Ureter (tissue), 1 donor: ENCODE measurements at places on chromosomes 12 and 14. TPM values are rescaled to one million over a fixed set of nuclear protein-coding genes. Genes with fewer than 3 reads are reported as not detected.
A peak's percentile ranks its signal among the peaks of the same experiment; 100 is the strongest.

DNA sequence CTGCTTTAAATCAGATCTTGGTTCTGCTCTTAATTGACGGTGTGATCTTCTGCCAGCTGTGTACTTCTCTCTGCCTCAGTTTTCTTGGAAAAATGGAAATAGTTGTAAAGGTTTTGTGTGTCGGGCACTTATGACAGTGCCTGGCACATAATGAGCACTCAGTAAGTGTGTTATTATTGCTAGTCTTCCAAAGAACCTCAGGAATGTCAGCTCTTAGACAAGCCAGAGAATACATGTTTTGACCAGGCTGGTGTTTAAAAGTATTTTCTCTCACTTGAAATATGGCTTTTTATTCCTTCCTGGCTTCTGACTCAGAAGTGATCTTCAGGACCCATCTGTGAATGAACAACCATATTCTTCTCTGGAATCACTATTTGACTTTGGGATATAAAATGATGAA, 304.1 kb downstream of the SNAPC1 start:
- no peak for DNase-seq

- DNase-seq: no peak
These were observed 184.9 kb upstream of the SSTR1 start for GRCh38 chr14:38022775-38023174.

GRCh38 chr14:26694521-26694920, 96.7 kb upstream of the NOVA1 start:
- no peak for DNase-seq

DNA sequence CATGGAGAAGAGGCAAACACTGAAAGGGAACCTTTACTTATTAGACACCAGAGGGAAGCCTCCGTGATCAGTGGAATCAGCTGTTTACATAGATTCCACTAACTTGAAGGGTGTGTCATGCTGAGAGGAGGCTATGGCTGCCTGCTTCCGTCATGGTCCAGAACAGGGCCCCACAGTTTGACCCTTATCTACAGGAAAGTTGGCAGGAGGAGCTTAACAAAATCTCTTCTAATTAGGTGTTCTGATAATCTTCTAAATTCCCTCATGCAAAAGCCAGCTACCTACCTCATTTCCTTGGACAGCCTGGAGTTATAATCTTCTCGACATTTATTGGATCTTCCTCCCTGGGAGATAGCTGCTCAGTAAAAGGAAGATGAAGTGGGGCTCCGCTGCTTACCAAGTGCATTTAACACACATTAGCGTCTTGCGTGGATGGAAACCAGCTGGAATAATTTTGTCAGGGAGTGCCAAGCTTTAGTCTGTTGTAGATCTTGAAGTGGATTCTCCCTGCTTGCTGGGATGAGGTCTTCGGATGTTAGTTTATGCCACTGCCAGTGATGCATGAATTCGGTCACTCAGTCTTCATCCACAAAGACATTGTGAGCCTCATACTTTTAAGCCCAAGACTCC, 171.0 kb downstream of the PAH start:
- no peak for DNase-seq

GRCh38 chr14:106586098-106586704, 1059.8 kb downstream of the TMEM121 start:
- DNase-seq: no peak

DNA sequence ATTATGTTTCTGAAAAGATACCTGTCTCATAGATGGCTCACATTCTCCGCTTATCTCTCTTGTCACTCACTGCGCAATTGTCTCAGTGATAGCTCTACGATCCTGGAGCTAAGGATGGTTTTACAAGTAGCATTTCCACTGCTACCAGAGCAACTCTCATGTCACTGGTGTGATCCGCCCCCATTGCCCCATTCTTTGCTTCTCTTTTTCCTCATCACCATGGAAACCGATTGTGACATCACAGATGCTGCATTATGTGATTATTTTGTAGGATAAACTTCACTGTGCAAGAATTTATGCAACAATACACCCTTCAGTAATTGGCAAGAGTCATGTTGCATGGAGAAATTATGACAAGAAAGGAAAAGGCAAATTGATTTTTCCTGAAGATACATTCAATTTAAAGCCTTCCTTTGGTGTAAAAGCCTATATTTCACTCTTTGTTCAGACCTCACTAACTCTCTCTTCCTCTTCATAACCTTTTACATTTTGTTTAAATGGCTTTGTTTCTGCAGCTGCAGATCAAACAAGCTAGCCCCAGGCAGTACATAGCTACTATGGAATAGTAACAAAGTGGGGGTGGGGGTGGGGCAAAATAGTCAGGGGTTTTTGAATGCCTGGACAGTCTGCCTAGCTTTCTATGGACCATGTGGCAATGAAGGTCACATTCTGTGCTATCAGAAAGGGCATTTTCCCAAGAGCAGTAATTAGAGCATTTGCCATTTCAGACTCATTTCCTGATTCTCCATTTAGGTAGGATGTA, 539.8 kb downstream of the NRXN3 start:
- no peak for DNase-seq

DNA sequence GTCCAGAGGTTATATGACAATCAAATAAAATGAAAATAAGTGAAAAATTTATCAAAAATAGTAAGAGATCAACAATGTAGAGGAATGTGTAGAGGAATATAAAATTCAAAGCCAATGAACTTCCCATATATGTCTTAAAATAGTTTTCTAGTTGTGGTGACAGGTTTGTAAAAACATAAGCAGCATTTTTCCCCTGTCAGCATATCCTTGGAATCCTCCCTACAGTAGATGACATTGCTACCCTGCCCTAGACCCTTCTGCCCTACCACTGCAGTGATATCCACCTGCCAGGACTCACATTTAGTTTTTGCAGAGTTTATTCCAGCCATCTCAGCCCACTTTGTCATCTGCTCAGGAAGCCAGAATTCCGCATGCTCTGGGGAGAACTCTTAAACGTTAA, 842.0 kb downstream of the RPS29 start:
- no peak for DNase-seq

DNA sequence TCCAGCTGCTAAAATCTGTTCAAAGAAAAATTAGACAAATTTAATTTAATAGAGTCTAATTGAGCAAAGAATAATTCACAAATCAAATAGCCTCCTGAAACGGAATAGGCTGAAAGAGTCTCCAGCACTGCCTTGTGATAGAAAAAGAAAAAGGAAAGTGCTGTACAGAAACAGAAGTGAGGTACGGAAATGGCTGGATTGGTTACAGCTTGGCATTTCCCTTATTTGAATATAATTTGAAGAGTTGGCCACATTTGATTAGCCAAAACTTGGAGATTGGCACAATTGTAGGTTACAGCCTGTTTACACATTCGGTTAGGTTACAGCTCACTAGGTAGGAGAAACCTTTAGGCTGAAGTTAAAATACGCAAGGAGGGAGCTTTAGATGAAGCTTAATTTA, 24.8 kb upstream of the PCED1B start:
- no peak for DNase-seq

DNA sequence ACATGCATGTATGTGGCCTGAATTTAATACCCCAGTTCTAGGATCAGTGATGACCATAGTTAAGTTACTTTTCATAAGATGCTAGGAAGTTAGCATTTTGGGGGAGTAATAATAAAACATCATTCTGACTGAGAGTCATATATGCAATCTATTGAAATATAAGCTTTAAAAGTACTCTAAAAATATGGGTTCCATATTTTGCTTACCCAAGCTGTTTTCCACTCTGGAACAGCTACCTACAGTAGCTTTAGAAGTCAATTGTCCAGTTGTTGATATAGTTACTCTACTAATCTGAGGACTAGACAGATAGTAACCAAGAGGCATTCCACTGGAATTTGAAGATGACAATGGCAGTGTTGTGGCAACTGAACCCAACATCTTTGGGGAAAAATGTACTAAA, 4.0 kb downstream of the LMNTD1 start:
- DNase-seq: no peak

DNA sequence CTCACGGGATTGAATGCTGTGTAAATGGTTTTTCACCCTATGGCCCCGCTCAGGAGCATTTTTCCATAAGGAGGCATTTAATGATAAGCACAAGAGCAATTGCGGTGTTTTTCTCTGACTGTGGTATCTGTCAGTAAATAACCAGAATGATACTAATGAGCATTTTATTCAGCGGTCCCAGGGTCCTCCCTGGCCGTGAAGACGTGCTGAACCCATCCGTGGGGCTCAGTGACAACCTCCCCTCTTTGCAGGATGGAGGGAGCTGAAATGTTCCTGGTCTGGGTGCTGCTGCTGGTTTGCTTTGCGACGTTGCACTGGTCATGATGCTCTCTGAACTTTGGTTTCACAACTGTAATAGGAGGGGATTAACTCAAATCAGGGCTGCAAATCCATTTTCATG, 625.6 kb downstream of the AACS start:
- no peak for DNase-seq

Gene ATP5F1B
- total RNA-seq: 601 TPM

Gene WNT5B
- 7.2 TPM for total RNA-seq

Gene HPD
- 3.1 TPM for total RNA-seq

GRCh38 chr12:125178222-125178621, 113.0 kb downstream of the AACS start:
- no peak for DNase-seq

Gene FICD
- total RNA-seq: 6.4 TPM

GRCh38 chr12:82973592-82973991, 286.9 kb downstream of the TMTC2 start:
- no peak for DNase-seq

GRCh38 chr12:105562199-105562971, 231.9 kb downstream of the C12orf75 start:
- DNase-seq: peak; percentile 51

- DNase-seq: no peak
These were observed 1.3 kb upstream of the TMEM233 start for GRCh38 chr12:119592232-119592631.

GRCh38 chr12:132610051-132610759, at the start of gene LRCOL1:
TSS of gene LRCOL1 (minus strand) at chr12:132610582. CDS start at chr12:132606251, 4,331 bp downstream.
- no peak for DNase-seq

Gene MGP
- total RNA-seq: 500 TPM

DNA sequence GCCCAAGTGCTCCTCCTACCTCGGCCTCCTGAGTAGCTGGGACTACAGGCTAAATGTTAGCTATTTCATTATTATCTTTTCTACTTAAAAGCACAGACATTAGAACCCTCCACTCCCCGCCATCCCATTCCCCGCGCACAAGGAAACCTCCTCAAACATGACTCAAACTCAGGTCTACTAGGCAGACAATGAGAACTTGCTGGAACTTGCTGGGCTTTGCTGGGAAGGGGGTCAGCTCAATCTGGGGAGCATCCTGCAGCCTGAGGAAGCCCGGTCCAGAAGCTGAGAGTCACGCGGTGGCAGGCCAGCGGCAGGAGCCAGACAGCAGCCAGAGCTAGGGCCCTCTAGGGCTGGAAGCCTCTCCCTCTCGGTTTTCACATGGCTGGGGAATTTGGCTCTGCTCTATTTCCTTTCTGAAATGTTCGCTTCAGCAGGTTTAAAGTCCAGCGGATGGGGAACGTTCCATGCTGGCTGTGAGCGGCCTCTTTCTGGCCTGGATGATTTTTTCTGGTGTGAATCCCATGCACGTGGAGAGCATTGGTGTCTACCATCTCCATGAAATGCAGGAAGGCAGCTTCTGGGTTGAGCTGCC, 68.5 kb downstream of the SLC6A12 start:
- DNase-seq: no peak

- DNase-seq: no peak
These were observed 61.0 kb downstream of the KIAA0586 start for GRCh38 chr14:58488550-58488949.

Gene PTPRB
- total RNA-seq: 28.6 TPM

Gene KLRF1
- total RNA-seq: 0.42 TPM

DNA sequence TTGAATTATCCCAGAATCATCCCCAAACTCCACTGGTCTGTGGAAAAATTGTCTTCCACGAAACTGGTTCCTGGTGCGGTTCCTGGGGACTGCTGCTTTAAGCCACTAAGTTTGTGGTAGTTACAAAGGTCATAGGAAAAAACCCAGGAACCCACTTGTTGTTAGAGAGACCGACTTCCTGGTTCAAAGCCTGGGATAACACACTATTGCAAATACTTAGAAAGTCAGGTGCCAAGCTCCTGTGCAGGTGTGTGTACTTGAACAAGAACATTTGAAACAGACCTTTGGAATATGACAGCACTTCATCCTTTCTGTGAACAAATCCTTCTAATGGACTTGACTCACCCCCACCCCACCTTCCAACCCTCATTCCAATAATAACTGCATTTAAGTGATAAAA, 519.6 kb downstream of the GLT1D1 start:
- no peak for DNase-seq

GRCh38 chr12:124676714-124677462, 109.5 kb upstream of the NCOR2 start:
- DNase-seq: no peak

Gene CMKLR1
- 5.2 TPM for total RNA-seq

GRCh38 chr12:57460841-57461275, 1.3 kb downstream of the GLI1 start:
- DNase-seq: no peak

- no peak for DNase-seq
These were observed 6.0 kb downstream of the SPRYD4 start for GRCh38 chr12:56474389-56474788.

GRCh38 chr14:64549791-64550620, at the start of gene PPP1R36:
TSS of gene PPP1R36 (plus strand) at chr14:64549961. CDS start at chr14:64549998, 37 bp downstream.
- no peak for DNase-seq

Gene LGR5
- 1.6 TPM for total RNA-seq

GRCh38 chr12:110790301-110790700, 47.6 kb upstream of the PPP1CC start:
- DNase-seq: no peak

DNA sequence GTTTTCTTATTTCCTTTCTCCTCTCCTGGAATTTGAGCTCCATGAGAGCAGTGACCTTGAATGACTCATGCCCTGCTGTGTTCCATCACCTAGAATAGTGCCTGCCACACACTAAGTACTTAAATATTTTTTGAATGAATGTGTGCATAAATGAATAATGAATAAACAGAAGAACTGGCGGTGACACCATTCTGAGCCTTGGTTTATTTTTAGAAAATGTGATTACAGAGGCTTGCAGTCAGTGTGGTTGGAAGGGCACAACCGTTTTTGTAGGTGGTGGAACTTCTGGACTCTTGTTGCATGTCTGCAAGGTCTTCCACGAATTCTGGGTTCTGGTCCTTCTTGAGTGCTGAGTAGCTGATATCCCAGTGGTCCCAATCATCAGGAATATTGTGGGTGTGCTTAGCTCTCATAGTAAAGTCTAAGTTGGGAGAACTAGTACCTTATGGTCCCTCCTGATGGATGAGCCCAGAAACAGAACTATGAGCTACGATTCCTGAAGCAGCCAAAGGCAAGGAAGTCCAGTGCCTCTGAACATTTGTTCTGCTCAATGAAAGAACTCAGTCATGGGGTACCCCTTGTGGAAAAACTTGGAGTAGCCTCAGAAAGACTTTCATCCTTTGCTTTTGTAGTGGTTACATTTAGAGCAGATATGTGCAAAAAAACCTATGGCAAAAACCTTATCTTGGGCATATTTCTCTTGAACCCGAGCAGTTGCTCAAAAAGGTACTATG, 28.8 kb upstream of the BHLHE41 start:
- DNase-seq: no peak
